Osteoblast (primary cell): ENCODE measurements at places on chromosomes 6 and 20.

DNA sequence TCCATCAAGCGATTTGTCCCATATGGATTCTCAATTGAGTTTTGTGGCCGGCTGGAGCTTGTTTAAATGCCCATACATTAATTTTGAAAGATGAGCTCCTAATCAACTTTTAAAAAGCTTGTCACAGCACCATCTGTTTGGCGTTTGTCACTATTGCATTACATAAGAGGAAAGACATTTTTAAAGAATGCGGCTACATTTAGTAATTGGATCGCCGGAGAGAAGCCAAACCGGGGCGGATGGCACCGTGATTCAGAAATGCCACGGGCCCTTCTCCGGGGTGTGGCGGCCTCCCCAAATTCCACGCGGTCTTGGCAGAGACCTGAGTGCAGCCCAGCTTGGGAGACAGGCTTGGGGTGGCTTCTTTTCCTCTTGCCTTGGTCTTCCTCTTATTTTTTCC, 67.7 kb upstream of the ZNFX1 start:
- DNase-seq = peak; percentile 65

DNA sequence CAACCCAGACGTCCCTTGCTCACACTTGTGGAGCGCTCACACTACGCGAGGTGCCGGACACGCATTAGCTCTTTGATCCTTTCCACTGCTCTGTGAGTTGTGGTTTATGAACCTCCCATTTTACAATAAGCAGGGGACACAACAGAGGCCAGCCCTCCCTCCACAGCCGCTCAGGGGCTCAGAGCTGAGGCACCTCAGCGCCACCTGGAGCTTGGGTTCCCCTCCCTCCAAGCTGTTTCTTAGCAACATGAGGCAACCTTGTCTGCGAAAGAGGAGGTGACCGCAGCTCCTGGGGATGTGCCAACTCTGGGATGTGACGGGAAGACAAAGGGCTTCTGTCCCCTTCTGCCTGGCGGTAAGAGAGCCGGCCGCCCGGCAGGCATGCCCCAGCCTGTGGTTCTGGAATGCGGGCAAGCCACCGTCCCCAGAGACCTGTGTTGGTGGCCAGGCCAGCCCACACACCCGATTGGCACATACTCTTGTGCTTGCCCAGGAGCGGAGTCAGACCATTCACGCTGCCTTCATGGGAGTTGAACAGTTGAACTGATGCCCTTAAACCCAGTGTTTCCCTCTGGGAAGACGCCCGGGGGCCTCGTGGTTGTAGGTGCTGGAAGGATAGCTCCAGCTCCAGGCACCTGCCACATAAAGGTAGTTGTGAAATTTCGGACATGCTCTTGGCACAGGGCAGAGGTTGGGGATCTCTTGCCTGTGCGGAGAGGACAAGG, 44.5 kb downstream of the RBM38 start:
- DNase-seq = peak; percentile 85

GRCh38 chr6:3509336-3509735, 52.5 kb upstream of the SLC22A23 start:
- no peak for DNase-seq

- DNase-seq = no peak
These were observed 14.9 kb downstream of the ZBTB2 start for GRCh38 chr6:151376440-151376839.
